ENCODE measurements at places on chromosomes 13 and 19.

DNA sequence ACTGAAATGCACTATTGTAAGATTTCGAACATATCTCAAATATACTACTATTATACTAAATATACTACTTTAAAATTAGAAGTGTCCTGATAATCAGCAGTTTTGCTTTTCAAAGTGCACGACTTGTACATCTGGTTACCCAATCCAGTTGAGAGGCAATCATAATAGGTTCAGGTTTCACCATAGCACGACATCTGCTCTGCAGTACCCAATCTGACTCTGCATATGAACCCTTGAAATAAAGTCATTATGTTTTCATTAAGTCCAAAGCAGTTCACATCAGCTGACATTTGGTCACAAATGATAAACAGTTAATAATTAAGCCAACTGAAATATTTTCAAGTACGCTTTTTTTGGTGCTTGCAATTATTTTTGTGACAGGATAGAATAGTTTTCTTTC, 90.6 kb downstream of the PCDH9 start:
- no peak for DNase-seq

DNA sequence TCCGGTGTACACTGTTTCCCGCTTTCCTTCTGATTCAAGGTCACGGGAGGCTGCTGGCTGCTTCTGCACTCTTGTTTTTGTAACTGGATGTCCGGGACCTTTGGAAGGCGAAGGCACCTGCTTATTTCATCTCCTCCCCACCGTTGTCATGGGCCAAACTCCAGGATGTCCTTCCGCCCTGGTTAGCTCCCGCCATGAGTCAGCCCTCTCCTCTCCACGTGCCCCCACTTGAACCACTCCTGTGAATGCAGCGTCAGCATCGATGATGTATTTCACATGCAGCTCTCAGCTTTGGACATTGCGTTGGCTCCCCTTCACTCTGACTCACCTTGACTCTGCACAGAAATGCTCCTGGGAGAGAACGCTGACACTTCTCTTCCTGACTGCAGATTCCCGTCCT, 5.5 kb upstream of the GALP start:
- DNase-seq, result peak; percentile 89

GRCh38 chr19:44517146-44517545, 12.3 kb downstream of the CEACAM20 start:
- no peak for DNase-seq

- no peak for DNase-seq
Observed at GRCh38 chr13:48156466-48156865, 61.6 kb upstream of the MED4 start.

GRCh38 chr13:24207841-24208667, 47.5 kb downstream of the SPATA13 start:
- peak; percentile 56 for DNase-seq

DNA sequence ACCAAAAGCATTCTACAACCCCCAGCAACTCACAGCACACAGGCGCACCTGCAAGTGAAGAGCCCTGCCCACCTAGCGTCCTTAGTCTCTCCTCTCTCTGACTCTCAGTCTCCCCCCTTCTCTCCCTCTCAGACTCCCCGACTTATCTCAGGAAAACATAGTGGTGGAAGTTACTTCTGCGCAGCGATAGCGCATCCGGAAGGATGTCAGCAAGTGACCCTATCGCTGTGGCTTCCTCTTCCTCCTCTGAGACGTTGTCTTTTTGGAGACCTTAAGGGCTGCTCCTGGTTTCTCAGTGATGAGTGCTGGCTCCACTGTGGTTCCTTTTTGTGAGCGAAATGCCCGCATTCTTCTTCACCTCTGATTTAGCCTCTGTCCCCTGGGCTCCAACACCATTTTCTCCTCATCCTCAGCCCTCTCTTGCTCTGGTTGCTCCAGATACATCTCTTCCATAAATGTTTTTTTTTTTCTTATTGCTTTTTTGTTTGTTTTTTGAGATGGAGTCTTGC, 1.4 kb upstream of the YIF1B start:
- no peak for DNase-seq

DNA sequence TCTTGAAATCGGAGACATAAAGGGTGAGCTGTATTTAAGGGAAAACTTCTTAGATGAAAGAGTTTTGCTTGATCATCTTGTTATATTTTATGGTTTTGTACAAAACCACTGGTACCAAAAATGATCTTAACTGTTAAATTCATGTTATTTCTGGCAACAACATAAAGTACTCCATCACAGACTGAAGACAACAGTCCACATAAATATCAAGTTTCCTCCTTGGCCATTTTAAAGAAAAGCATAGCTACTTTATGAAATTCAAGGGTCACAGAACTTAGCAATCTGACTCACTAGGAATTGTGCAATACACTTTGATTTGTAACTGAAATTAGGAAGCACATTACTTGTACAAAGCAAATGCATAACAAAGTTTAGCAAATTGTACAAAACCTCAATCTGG, 66.3 kb downstream of the TBC1D4 start:
- no peak for DNase-seq

DNA sequence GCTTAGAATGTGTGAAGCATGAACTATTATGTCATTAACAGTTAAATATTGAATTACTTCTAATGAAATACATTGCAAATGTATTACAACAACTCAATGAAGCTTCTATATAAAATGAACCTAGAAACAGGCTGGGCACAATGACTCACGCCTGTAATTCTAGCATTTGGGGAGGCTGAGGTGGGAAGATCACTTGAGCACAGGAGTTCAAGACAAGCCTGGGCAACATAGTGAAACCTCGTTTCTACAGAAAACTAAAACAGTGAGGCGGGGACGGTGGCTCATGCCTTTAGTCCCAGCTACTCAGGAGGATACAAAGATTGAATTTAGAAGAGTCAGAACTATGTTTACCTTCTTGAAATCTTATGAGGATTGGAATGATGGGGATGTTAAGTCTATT, 505.1 kb downstream of the SLITRK5 start:
- DNase-seq, result no peak

DNA sequence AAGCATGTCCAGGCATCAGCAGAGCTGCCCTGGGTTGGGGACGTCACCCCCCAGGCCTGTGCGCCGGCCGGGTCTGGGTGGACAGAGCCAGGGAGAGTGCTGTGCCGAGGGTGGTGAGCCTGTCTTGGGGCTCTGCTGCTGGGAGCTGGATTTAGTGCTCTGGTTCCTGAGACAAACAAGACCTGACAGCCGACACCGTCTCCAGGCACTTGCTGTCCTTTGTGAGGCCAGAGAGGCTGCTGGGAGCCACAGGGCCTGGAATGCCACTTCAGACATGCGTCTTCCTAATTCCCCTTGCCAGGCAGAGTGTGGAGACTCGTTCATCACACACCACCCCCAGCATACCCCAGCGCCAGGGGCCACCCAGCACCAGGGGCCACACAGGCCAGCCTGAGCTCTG, 165.8 kb downstream of the KDM4B start:
- no peak for DNase-seq

GRCh38 chr13:20499986-20500385, 25.7 kb downstream of the CRYL1 start:
- DNase-seq, result no peak

GRCh38 chr19:6402837-6403608, 10.1 kb upstream of the GTF2F1 start:
- no peak for DNase-seq

- DNase-seq, result no peak
Observed at GRCh38 chr13:52703482-52703881, 36.1 kb downstream of the CNMD start.

- peak; percentile 43 for DNase-seq
Observed at GRCh38 chr13:33441015-33441414, 155.5 kb upstream of the STARD13 start.

DNA sequence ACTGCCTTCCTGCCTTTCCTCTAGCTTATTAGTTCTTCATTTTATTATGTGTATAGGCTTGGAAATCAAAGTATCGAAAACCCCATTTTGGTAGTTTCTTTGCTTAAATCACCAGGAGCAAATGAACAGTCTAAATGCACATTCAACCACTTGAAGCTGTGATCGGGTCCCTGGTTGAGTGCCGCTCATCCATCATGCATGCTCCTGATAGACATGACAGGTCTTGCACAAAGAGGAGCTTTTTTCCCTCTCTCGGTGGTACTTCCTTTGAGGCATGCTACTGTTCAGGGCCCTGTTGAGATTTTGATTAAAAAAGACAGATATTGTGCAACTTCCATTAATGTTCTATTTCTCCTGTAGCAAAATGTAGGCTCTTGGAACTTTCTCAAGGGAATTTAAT, 185.8 kb downstream of the OLFM4 start:
- no peak for DNase-seq

DNA sequence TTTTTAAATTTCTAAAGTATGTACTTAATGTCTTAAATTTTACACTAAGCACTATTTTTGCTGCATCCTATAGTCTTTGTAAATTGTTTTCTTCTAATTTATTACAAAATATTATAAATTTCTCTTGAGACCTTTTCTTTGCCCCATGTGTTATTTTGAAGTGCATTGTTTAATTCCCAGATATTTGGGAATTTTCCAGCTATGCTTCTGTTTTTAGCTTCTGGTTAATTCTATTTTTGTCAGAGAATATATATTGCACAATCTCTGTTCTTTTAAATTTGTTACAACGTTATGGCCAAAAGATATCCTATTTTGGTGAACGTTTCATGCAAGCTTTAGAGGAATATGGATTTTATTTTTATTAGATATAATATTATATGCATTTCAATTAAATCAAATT, 917.4 kb upstream of the MIR17HG start:
- no peak for DNase-seq

DNA sequence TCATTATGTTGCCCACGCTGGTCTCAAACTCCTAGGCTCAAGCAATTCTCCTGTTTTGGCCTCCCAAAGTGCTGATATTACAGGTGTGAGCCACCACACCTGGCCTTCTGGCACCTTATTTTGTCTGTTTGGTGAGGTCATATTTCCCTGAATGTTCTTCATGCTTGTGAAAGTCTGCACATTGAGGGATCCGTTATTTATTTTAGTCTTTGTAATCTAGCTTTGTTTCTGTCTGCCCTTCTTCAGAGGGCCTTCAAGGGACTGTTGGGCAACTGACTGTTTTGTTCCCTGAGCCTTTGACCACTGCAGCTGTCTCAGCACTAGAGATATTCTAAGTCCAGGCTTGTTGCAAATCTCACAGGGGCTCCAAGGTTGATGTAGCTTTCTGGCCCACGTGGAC, 110.5 kb upstream of the RFC3 start:
- DNase-seq, result no peak

DNA sequence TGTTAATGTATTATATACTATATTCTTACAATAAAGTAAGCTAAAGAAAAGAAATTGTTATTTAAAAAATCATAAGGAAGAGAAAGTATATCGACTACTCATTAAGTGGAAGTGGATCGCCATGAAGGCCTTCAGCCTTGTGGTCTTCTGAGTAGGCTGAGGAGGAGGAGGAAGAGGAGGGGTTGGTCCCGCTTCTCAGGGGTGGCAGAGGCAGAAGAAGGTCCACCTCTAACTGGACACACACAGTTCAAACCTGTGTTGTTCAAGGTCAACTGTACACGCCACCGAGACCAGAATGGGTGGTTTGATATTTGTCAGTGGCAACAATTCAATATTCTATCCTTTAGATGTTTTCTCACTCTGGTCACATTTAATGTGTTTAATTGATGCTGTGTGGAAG, 67.2 kb downstream of the ALOX5AP start:
- DNase-seq, result no peak

DNA sequence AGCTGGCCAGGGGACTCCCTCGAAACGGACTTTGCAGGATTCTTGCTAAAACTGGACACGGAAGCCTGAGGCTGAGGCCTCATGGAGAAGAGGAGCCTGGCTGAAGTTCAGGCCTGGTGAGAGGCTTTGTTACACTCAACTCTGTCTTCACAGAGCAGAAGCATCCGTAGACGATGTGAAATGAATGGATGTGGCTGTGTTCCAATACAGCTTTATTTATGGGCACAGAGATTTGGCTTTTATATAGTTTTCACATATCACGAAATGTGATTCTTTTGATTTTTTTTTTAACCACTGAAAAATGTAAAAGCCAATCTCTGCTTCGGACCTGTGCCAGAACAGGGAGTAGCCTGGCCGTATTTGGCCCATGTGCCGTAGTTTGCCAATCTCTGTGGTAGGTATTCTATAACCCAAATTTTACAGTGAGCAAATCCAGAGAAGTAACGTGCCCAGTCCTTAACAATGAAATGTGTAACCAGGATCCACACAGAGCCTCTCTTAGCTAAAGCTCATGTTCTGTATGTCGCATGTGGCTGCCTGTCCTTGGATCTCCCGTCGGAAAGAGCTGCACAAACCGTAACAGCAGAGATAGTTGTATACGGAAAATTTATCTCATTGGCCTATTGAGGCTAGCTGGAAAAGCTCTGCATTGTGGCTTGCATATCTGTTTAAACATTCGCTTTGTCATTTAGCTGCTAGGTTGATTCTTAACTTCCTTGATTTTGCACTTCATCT, 171.6 kb upstream of the RNF113B start:
- DNase-seq, result no peak

DNA sequence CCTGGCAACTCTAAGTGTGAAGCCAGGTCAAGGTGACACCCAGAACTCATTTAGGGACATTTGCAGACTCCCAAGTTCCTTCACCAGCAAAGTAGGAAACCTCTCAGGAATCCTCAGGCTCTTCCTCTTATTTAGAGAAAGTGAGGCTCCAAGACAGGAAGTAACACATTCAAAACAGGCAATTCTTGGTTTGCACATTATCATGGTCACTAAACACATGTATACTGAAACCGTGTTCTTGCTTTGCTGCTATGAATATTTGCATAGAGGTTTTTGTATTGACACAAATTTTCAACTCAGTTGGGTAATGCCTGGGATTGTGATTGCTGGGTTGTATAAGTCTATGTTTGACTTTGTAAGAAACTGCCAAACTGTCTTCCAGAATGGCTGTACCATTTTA, 13.2 kb upstream of the URI1 start:
- no peak for DNase-seq

GRCh38 chr19:44958090-44958489, 2.9 kb downstream of the CLPTM1 start:
- no peak for DNase-seq

DNA sequence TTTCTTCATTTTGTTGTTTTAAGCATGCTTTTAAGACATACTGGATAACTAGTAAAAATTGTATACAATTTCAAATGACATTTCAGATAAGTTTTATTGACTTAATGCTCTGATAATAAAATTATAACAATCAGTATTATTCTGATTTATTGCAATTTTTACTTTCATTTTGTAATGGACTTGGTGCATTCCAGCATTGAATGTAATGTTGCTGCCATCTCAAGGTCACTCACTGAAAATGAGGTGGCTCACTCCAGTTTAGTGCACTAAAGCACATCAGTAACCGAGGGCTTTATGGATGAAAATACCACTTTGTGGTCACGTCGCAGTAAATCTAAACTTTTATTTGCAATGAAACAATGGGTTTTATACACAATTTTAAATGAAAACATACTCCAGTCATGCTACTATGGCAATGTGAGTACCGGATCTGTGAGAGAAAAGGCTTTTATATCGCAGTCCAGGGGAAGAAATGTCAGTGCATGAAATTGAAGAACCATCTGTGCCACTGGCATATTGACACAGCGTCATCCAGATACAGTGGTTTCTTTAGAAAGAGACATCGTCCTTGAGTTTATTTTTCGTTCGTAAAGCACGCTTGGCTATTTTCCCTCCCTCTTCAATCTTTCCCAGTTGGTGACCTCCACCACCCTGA, 20.7 kb upstream of the ZNF507 start:
- DNase-seq, result no peak

Measured in RCC 7860 (cell line).